Activated CD4-positive, alpha-beta T cell treated with anti-CD3 and anti-CD28 coated beads, Interleukin-2, amount 10 ng/mL, durations not matched to agents 24 days and 14 days (primary cell): ENCODE measurements at places on chromosomes 5 and 9. TPM values are rescaled to one million over a fixed set of nuclear protein-coding genes. Genes with fewer than 3 reads are reported as not detected.

- no peaks in the 10 kb centered on the region for H3K4me1 ChIP-seq
- DNase-seq, result no peak
- H3K4me3 ChIP-seq, result no peak overlapping the region
- no peaks in the 10 kb centered on the region for H3K36me3 ChIP-seq
- no peak overlapping the region for H3K27ac ChIP-seq
These were observed 57.3 kb upstream of the C6 start for GRCh38 chr5:41270423-41271251.

GRCh38 chr5:95229646-95230045, 55.2 kb downstream of the MCTP1 start:
- no peaks in the 10 kb centered on the region for H3K4me1 ChIP-seq
- H3K4me3 ChIP-seq, result no peak overlapping the region
- H3K36me3 ChIP-seq, result no peaks in the 10 kb centered on the region
- H3K27me3 ChIP-seq, result no peaks in the 10 kb centered on the region

Gene PNPLA7
- total RNA-seq, result 1.2 and 1.7 TPM in 2 replicates

DNA sequence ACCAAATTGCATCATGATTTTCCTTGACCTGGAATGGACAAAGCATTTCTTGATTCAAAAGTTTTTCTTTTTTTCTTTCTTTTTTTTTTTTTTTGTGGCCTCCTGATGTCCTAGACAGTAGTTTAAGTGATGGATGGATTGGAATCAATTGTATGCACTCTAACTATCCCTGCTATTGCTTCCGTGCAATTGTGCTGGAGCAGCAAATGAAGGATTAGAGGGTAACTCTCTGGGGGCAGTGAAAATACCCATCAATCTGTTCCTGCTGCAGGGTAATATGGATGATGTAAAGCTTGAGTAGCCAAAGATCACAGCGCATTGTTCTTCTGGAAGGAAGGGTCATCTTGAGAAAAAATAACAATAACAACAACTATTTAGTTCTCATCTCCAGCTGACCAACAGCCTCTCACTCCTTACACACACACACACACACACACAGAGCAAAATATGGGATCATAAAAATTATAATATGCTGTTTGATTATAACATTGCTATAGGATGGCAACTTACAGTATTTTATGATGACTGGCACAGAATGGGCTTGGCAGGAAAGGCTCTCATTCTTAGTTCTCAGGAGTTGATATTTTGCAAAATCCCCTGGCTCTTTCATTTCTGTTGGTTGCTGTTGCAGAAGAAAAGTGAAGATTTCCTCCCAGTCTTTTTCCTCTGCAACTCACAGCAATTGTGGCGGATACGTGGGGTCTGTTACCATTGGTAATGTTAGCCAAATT, 160.9 kb upstream of the DMAC1 start:
- peaks cover 2% of the 10 kb centered on the region for H3K27me3 ChIP-seq
- H3K4me3 ChIP-seq, result no peak overlapping the region
- DNase-seq, result peak; percentile 11
- H3K4me1 ChIP-seq, result peaks cover 3% of the 10 kb centered on the region
